ENCODE measurements at places on chromosomes 2 and 18.
A peak's percentile ranks its signal among the peaks of the same experiment; 100 is the strongest.

GRCh38 chr18:28510210-28510609 lies 333.3 kb upstream of the CDH2 start:
- DNase-seq: no peak

DNA sequence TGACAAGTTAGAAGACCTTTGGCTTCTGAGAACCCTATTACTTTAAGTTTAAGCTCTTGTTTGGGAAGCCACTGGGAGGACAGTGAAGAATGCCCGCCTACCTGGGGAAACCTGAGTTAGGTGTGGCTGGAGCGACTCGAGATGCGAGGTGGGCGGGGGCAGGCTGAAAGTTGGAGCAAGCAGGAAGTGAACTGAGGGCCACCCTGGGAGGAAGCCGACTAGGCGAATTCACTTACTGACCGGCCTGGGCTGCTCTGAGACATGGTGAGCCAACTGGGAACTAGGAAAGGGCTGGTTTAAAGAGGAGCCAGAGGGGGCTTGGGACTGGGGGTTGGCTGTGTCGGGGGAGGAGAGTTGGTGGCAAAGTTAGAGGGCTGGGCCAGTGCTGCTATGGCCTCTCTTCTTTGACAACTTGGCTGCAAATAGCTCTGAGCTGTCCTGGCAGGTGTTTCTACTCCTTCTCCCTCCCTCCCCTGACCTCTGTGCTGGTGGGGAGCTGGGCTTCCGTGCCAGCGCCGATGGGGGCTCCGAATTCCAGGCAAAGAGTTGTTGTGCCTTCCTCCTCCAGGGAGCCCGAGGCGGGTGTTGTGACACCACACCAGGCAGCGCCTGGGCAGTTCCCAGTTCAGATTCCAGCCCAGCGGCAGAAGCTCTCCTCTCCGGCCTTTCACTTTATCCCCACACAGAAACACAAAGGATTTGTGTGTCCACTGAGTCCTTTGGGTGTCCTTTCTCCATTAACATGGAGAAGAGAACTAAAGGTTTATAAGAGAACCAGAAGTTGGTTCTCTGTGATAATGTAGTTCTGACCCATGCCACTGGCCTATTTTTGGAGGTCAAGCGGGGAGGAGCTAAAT lies at the start of gene VAMP8:
TSS of gene VAMP8 (plus strand) at position 201 of the 857 bp plus-strand sequence. CDS start at position 262, 61 bp downstream.
- DNase-seq: no peak

GRCh38 chr18:251572-251971 lies 16.3 kb downstream of the THOC1 start:
- DNase-seq: no peak

GRCh38 chr2:202171241-202171825 lies 67.1 kb downstream of the SUMO1 start:
- DNase-seq: no peak

- no peak for DNase-seq
Measured at GRCh38 chr2:205700331-205701132, 18.2 kb downstream of the NRP2 start.

DNA sequence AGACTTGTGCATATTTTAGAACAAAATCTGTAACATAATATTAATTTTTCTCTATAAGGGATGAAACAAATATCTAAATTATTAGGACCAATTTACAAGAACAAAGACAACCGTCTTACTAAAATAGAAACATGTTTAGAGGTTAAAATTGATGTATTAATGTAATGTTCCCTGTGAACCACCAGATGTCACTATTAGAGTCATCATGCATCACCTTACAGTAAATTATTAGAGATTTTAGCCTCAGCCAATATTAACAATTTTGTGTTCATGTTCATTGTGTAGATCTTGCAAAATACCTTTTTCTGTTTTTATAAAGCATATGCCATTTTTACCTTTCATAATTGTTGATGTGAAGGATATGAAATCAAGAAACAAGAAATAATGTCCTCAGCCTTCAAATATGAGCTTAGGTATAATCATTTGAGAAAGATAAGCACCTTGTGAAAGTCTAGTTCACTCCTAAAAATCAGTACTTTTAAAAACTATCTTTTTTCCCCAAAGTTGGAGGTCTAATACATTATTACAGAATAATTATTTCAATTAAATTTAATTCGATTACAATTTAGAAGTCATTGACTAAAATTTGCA lies 344.3 kb upstream of the KCNH7 start:
- no peak for DNase-seq

GRCh38 chr18:59848002-59848401 lies 51.8 kb upstream of the PMAIP1 start:
- no peak for DNase-seq

DNA sequence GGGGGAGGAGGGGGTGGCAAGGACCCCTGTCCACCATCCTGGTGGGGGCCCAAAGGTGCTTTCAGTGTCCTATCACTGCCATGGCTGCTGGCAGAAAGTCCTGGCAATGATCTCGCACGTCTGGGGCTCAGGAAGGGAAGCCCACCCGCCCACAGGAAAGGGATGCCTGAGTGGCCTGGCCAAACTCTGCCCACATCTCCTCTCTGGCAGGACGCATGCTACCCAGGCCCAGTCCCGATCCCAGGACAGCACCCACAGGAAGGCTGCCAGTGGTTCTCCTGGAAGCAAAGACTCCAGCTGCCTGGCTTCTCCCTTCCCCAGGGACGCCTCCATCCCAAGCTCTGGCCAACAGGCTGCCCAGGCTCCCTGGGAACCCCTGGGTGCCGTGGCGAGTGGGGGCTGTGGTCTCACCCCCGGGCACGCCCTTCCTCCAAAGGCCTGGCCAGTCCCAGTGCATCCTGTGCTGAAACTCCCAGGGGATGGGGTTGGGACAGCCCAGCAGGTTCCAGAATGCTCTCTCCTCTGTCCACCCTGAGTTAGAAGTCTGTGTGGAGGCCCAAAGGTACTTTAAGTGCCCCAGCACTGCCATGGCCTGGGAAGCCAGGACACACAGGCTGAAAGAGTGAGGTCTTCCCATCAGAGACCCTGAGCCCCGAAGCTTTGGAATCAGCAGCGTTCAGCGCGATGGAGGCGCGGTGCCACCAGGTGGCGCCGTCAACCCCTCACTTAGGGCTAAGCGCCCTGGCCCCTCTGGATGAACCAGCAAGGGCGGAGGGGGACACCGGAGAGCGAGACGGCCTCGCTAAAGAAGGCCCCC lies 29.8 kb upstream of the TAF1B start:
- DNase-seq: peak; percentile 29

DNA sequence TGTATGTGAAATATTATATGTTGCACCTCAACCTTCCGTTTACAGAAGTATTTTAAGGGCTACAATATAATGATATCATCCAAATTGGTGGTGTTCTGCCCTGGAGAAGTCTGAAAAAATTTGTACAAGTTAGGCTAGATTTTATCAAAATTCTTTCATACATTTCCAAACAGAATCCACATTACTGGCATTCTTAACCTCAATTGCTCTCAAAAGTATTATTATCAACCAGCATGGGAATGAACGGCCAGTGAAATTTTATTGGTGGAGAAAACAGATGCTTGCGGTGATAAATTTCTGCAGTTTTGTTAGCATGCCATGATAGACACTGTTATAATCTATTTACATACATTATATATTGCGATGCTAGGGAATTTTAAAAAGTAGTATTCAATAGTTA lies 88.3 kb upstream of the TFPI start:
- no peak for DNase-seq

DNA sequence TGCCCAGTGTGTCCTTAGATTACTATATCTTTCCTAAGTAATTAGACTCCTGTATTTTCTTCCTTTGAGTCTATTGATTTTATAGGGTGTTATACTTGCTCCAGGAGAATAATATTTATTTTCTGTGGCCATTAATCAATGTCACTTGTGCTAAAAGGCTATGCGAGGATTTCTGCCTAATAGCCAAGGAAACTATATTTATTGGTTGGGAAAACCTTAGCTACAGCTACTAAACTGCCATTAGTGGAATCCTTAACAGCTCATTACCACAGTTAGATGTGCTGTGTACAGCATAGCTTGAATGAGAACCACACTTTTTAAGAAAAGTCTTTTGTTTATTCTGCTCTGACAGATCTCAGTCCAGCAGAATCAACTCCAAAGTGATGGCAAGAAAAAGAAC lies 537.3 kb downstream of the ERBB4 start:
- no peak for DNase-seq

DNA sequence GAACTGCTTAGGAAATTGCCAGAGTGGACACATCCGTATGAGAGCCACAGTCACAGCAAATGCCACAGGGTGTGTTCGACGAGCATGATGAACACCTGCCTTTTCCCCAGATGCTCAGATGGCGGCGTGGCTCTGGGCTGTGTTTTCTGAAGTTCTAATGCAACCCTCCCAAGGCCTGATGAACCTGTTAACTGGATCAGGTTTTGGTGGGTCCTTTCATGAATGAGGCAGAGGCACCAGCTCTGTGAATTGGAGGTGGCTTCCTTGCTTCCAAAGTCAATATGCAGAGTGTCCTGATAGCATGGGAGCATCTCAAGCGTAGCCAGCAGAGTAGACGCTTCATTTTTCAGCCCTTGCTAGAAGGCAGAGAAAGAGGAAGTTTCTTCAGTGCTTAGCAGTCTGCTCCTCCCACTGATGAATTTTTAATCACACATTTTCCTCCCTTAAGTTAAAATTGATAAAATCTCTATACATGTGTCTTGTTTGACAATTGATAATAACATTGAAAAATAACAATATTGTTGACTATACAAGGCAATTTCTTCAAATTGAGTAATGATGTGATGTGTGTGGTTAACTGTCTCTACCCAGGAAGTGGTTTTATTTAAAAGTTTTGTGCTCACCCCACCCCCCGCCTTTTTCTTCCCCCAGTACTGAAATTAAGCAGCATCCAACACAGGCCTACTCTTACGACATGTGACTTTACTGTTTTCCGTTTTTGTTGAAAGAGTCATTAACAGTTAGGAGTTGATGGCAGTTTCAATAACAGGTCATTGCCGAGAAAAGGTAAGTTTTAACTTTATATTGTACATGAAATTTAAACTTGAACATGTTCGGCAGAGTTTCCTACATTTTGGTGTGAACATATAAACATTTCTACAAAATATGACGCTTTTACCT lies at the start of gene ARHGAP15:
TSS of gene ARHGAP15 (plus strand) at position 739 of the 900 bp plus-strand sequence.
- DNase-seq: peak; percentile 17

DNA sequence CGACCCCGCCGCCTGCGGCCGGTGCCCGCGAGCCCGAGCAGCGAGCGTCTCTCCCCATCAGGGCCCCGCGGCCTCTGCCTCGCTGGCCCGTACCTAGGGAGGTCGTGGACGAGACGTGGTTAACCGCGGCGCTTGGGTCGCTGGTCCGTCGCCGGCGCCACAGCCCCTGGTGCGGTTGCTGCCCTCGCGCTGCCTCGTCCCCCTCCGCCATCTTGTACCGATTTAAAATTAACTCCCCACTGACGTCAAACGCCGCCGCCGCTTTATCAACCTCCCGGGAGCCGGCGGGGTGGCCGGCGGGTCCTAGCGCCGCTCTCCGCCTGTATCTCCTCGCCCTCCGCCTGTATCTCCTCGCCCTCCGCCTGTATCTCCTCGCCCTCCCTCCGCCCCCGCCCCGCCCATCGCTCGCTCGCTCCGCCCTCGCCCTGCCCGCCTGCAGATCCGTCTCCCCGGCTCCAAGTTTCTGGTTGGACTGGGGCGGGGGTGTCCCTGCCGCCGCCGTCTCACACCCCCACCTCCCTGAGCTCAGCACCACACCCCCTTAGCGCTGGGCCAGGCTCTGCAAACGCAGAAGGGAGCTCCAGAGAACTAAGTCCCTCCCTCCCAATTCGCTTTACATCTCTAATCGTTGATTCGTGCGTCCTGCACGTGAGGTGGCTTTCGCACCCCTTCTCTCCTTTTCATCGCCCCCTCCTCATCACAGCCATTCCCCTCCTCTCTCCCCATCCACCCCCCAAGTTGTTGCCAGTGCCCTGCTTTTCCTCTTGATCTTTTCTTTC lies at the start of gene ATL2:
TSS of gene ATL2 (minus strand) at position 224 of the 779 bp plus-strand sequence. CDS start at position 211, 13 bp downstream.
- DNase-seq: peak; percentile 85

DNA sequence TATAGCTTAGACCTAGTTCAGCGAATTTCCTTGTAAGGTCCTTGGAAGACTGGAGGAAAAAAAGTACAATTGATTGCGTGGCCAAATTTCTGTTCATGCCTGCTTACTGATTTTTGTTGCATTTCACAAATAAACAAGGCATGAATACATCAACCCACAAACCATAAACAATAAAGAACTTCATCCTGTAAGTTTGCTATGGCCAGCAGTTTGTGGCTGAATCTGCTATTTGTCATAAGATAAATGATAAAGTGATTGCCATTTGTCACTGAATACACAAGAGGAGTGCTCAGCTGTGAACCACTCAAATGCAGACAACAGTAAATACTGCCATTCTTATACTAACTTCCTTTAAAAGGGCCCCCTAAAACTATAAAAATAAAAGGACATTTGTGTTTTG lies 259.5 kb downstream of the CCDC178 start:
- no peak for DNase-seq

DNA sequence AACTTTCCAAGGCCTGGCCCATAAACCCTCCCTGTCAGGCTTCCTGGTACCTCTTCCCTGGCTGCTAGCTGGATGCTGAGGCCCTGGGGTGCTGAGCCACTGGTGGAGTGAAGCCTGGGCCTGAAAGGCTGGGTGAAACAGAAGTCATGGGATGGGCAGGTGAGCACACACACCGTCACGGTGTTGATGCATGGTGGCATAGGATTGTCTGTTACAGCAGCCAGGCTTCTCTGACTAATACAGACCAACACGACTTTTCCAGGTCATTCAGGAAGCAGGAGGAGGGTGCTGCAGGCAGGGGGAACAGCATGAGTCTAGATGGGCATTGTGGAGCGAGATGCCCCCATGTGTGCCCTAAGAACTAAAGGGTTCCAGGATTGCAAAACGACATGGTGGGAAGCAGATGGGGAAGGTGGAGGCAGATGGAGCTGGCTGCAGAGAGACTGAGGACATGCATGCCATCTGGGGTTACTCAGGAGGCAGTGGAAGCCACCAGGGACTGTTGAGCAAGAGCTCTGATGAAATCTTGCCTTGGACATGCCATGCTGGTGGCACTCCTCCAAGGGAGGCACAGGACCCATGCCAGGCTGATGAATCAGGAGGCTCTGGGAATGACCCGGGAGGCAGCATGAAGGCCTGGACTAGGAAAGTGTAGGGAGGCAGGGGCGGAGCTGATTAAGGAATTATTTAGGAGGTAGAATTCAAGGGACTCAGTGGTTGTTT lies 480.9 kb downstream of the TSN start:
- no peak for DNase-seq

GRCh38 chr2:240433973-240434727 lies 1.3 kb upstream of the GPC1 start:
- no peak for DNase-seq

DNA sequence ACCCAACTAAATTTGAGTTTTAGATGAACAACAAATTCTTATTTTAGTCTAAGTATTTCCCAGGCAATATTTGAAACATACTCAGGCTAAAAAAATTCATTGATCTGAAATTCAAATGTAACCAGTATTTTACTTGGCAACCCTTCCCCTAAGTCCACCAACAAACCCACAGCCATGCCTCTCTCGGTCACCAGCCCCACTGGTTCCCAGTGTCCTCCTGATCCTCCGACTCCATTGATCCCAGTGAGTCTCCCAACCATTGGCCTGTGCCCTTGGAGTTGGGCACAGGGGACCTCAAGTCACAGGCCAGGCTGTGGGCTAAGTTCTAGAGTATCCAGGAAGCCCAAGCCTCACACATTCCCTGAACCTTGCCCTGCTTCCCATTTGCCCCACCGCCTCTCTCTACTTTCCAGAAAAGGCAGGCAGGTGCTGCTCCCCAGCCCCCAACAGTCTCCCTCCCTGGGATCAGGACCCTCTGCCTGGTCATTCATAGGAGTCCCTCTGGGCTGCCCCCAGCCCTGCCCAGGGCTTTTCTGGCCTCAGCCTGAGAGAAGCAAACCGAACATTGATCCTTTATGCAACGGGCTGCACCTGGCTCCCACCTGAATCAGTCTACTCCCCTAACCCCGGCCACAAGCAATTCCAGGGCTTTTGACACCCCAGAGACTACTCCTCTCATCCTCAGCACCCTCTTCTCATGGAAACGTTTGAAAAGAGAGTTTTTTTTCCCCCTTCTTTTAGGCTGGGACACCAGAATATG lies 81.3 kb downstream of the HS1BP3 start:
- DNase-seq: no peak

- no peak for DNase-seq
Measured at GRCh38 chr2:138213624-138214023, 249.4 kb downstream of the HNMT start.

All from stimulated activated CD8-positive, alpha-beta memory T cell treated with anti-CD3 and anti-CD28 coated beads, Interleukin-4, amount 100 ng/mL, for 1 hour (primary cell).